ENCODE measurements at places on chromosomes 1 and 21.

- DNase-seq = no peak
Observed at GRCh38 chr1:163583661-163584181, 262.0 kb downstream of the NUF2 start.

GRCh38 chr1:24932284-24932683 is 2.2 kb upstream of the RUNX3 start:
- DNase-seq = peak; percentile 68

DNA sequence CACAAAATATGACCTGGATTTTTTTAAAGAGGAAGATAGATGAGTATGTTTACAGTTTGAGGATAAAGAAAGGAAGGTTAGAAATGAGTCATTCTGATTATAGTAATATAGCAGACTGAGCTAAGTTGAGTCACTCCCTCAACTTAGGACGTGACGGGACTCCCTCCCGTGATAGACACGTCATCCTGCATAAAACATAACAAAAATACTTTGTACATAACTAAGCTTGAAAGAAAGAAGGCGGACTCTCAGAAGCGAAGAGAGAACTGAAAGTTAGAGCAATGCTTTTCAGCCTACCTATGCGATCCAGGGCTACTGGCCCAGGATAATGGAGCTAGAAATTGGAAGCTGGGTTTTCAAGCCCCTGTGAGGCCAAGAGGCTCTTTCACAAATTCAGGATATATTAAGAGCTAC is 53.0 kb upstream of the DESI2 start:
- peak; percentile 28 for DNase-seq

GRCh38 chr1:90357995-90358394 is 359.1 kb downstream of the BARHL2 start:
- no peak for DNase-seq

- no peak for DNase-seq
Observed at GRCh38 chr1:65527707-65528503, 107.4 kb downstream of the LEPR start.

DNA sequence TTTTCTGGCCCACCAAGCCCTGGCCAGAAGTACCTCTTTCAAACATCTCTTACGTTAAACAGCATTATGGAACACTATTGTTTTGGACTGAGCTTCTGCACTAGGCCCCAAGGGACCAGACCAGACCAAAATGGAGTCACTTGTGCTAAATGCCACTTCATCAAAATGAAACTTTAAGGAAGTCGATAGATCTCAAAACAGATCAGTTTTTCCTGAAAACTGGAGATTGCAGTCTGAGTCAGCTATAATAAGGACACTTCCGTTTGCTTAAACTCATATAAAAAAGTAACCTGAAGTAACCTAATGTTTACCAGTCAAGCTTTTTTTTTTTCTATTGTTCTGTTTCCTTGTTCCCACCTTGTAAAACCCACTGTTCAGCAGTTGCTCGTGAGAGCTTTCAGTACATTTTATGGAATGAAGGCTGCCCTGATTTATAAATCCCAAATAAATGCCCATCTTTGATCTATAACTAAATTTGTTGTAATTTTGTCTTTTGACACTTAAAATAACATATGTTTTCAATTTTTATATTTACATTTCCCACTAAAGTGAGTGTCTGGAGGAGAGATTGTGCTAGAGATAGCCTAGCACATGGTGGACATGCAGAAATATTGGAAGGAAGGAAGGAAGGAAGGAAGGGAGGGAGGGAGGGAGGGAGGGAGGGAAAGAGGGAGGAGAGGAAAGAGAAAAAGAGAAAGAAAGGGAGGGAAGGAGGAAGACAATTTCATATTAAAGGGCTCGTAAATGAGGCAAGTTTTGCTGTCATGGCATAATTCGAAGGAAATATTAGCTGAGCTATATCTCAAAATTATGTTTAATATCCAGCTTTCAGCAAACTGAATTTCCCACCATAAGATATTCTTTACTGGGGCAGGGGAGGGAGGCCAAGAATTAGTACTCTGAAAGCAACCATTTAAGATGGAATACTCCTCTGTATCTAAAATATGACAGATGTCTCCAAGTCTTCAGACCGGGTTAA is 77.0 kb upstream of the CXADR start:
- DNase-seq = no peak

DNA sequence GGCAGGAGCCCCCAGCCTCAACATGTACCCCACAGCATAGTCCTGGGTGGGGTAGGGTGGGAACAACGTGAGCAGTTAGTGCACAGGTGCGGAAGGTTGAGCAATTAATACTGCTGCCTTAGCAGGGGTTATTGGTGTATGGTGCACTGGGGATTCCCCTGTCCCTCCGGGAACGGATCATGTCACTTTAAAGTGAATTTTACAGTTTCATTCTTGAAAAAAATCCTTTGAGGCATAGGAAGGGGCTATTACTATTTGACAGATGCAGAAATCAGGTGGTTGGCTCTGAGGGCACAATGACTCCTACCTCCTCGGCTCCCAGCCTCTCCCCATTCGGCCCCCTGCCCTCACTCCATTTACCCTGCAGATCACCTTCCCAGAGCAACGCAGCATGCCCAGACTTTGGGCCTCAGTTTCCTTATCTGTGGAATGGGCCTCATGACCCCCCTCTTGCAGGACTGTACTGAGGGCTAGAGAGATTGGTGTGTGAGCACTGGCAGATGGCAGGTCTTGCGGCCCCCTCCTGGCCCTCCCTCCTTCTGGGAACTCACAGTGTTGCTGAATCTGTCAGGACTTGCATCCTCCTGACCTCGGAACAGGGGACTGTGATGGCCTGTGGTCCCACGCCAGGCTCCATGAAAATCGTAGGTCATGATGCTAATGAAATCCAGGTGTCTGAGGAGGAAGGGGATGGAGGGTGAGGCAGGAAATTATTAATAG is 5.1 kb upstream of the MYBPH start:
- no peak for DNase-seq

DNA sequence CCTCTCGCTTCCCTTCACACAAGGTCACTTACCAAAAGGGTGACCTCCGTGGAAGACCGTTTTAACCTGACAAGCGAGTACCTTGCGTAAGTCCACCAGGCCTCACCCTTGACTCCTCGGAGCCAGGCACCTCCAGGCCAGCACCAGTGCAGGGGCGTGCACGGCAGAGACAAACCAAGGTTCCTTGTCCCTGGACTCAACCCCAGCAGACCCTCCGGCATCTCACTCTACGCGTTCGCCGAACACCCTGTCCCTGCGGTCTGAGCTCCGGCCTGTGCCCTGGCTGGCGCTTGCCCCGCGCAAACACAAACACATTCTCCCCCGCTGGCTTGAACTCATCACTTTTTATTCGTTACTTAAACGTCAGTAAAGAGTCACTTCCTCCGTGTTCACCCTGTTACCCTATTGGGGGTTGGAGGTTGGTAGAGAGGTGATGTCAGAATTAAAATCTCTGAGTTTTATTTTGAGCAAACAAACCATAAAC is 4.5 kb downstream of the TBX15 start:
- no peak for DNase-seq

- no peak for DNase-seq
Observed at GRCh38 chr21:45002381-45003204, 62.8 kb downstream of the SLX9 start.

GRCh38 chr1:31753707-31754349 is 10.3 kb downstream of the ADGRB2 start:
- no peak for DNase-seq
